Umbilical cord (tissue), 2 donors: ENCODE measurements at places on chromosomes 5 and 9. TPM values are rescaled to one million over a fixed set of nuclear protein-coding genes. Genes with fewer than 3 reads are reported as not detected.

Gene SHC3
- total RNA-seq = 3.1 TPM

Gene TRIM7
- 2.2 TPM for total RNA-seq

Gene SLCO6A1
- 2.9 TPM for total RNA-seq

Gene HTR1A
- total RNA-seq = not detected

Gene CYLC2
- total RNA-seq = 15.9 TPM

Gene TSSK1B
- 2.9 TPM for total RNA-seq

Gene ASPN
- 132 TPM for total RNA-seq

Gene TRPM3
- total RNA-seq = 8.2 TPM

Gene C9orf50
- total RNA-seq = 1.2 TPM

Gene SEMA5A
- 24.8 TPM for total RNA-seq

Gene GFI1B
- 0.48 TPM for total RNA-seq

Gene SLCO4C1
- 0.96 TPM for total RNA-seq

Gene RETREG1
- total RNA-seq = 51.0 TPM

Gene CACFD1
- 4.8 TPM for total RNA-seq

Gene C9orf78
- total RNA-seq = 49.1 TPM

Gene IL3
- not detected for total RNA-seq

Gene GTF3C4
- 10.6 TPM for total RNA-seq

Gene NLN
- total RNA-seq = 10.4 TPM

Gene GTF2H2
- total RNA-seq = 54.7 TPM

Gene PHPT1
- total RNA-seq = 49.1 TPM

Gene DIRAS2
- total RNA-seq = 12.0 TPM

Gene NPR3
- 15.6 TPM for total RNA-seq

Gene INSL6
- total RNA-seq = 6.3 TPM

Gene NUDT12
- total RNA-seq = 7.2 TPM

Gene CDKN2AIPNL
- 29.1 TPM for total RNA-seq

Gene ZNF454
- 2.4 TPM for total RNA-seq

Gene MEGF10
- 5.3 TPM for total RNA-seq

Gene S1PR3
- total RNA-seq = 11.8 TPM

Gene RASEF
- total RNA-seq = 5.5 TPM

Gene MEIKIN
- total RNA-seq = not detected

Gene DNM1
- total RNA-seq = 36.4 TPM

Gene ENHO
- total RNA-seq = not detected

Gene RANBP3L
- total RNA-seq = 36.4 TPM

Gene SHROOM1
- total RNA-seq = 4.3 TPM

Gene ORM2
- not detected for total RNA-seq

Gene PFN3
- total RNA-seq = not detected

Gene CNOT6
- 18.8 TPM for total RNA-seq

Gene TMEM171
- total RNA-seq = 1.7 TPM

Gene MVB12B
- 6.7 TPM for total RNA-seq

Gene ZNF879
- total RNA-seq = 14.9 TPM

Gene NR2F1
- 32.7 TPM for total RNA-seq
